Activated CD4-positive, CD25-positive, alpha-beta regulatory T cell treated with anti-CD3 and anti-CD28 coated beads, Interleukin-2, amount 50 U/mL, for 24 hours (primary cell): ENCODE measurements at places on chromosomes 1 and 21.

- ATAC-seq, result no peak
Observed at GRCh38 chr1:63950023-63950422, 176.2 kb downstream of the ROR1 start.

- ATAC-seq, result no peak
Observed at GRCh38 chr21:35882791-35883240, 177.5 kb downstream of the SETD4 start.

DNA sequence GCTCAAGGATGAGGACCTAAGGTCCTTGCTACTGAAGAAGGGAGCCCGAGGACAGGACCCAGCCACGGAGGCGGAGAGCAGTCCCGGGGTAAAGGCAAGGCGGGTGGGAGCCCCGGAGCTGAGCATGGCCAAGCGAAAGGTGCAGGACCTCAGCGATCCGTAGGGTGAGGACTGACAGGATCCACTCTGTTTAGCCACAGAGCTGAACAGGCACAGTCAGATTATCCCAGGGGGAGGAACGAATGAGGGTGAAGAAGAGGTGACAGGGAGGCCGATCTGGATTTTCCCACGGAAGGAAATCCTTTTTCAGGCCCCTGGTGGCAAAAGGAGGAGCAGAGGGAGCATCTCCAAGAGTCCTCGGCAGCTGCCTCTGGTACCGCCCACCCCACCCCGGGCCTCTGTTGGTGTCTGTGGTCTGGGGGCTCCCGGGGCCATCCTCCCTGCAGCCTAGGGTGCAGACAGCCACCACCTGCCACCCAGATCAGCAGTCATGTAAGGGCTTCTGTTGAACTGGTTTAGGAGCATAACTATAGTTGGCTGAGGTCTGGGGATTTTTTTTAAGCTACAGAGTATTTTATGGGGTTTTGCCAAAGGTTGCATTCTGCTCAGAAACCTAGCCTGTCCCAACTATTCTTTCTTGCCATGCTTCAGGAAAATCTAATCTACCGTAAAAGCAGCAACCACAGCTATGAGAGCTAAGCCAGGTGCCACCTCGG is 32.3 kb upstream of the LBR start:
- ATAC-seq, result no peak

DNA sequence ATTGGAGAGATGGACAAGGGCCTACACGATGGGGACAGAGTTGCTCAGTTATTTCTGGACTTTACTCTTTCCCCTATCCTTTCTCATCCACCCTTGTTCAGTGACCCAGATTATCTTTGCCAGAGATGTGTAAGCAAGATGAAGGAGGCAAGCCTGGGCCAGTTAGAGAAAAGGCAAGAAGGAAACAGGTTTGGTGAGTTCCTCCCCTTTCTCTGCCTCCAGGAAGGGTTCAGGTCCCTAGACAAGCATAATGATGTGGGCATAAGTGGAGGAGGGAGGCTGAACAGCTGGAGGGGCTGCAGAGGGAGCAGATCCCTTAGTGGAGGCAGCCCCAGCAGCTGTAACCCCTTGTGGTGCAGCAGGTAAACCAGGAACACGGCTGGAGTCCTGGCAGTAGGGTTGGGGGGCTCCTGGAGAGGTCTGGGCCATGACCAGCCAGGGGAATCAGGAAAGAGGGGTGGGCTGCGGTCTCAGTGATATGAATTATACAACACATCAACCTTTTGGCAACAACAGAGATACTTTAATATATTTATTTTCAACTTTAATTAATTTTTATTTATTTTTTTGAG is 9.2 kb upstream of the CDC42 start:
- no peak for ATAC-seq

DNA sequence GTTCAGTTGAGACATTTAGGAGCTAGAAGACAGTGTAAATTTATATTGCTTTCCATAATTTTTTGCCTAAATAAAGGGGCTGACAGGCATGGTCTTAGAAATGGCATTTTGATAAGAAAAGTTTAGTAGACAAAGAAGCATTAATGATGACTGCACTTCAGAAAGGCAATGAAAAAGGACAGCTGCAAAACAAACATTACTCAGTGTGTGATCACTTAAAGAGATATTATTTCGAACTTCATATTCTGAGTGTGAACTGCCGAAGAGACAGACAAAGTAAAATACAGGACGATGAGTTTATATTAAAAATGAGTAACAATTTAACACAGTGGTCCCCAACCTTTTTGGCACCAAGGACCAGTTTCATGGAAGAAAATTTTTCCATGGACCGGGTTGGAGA is 243.1 kb downstream of the DPYD start:
- ATAC-seq, result no peak

- ATAC-seq, result peak; percentile 99
Observed at GRCh38 chr1:225866061-225866837, 15.9 kb downstream of the TMEM63A start.

DNA sequence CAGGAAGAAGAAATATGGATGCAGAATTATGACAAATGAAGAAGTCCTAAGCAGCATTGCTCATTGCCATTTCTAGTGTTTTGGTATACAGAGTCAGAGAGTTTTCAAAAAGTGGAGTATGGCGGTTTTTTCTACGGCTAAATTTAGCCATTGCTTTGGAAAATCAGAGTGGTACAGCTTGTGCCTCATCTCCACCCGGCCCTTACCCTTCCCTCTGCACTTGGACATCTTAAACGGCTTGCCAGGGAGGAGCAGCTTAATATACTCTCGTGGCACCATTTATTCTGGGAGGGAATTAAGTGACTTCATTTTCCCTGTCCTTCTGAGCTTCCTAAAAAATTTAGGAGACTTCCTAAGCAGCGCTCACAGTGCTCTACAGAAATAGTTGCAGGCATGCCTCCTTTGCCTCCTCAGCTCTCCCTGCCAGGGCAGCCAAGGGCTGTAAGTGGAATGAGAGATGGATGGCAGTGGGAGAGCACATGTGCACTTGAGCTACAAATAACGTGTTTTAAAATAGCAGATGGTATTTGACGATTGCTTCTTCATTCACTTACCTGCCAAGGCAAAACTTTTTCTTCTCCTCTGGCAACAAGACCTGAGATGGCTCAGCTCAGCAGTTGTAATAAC is 51.5 kb upstream of the VAMP3 start:
- ATAC-seq, result no peak

- ATAC-seq, result no peak
Observed at GRCh38 chr1:108182959-108183700, 17.0 kb downstream of the SLC25A24 start.

- no peak for ATAC-seq
Observed at GRCh38 chr1:228003461-228004330, 3.1 kb upstream of the WNT3A start.

DNA sequence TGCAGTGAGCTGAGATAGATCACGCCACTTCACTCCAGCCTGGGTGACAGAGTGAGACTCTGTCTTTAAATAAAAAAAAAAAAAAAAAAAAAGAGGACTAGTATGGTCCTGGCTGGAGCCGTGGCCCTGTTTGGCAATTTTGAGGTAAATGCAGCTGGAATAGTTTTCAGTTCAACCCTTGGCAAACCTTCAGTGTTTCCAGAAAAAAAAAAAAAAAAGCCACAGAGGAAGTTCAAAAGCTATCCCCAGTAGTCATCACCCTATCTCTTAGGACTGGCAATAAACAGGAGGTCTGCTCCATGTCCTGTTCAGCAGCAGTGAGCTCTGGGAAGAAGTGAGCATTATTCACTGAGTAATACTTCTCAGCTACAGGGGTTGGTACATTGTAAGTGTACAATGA is 56.8 kb upstream of the ERRFI1 start:
- ATAC-seq, result no peak

DNA sequence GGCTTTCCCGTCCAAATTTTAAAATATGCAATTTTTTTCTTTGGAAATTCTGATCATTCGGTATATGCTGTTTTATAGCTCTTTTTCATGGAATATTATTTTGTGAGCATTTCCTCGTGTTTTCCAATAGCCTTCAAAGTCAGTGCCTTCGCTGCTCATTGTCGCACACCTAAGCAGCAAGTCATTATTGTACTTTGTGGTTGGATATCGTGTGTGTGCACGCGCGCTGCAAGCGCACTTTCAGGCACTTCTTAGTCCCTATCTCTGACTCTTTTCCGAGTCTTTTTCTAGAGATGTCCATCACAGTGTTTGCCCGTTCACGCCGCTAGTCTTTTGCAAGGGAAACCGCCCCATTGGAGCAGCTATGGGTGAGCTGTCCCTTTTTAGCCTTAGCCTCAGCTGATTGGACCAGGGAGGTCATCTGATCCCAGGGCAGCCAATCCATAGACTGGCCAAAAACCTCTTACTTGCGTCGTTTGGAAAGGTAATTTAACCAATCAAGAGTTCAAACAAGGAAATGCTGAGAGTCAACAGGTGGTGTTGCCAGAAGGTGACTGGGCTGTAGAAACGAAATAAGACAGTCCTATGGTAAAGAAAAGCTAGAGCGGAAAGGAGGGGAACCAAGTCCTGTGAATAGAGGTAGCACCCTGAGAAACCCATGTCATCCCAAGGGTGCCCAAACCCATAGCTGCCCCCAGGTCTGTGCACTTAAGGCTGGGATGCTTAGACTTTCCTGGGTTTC is 710 bp upstream of the HYI start:
- ATAC-seq, result peak; percentile 83

DNA sequence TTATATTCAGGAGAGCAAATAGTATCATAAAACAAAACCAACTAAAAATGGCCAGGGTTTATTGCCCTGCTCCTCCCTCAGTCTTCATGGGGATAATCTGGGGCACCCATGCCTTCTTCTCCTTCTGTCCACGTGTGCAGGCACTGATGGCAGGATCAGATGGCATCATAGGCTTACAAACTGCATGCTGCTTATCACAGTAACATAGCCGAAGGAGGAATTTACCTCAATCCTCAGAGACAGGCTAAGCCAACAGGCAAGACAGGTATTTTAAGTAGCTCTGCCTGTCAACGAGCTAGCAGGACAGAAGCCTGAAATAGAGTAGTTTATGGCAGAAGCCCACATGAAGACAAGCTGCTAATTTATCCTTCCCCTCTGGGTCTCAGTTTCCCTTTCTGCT is 9.4 kb downstream of the LAMB3 start:
- no peak for ATAC-seq

DNA sequence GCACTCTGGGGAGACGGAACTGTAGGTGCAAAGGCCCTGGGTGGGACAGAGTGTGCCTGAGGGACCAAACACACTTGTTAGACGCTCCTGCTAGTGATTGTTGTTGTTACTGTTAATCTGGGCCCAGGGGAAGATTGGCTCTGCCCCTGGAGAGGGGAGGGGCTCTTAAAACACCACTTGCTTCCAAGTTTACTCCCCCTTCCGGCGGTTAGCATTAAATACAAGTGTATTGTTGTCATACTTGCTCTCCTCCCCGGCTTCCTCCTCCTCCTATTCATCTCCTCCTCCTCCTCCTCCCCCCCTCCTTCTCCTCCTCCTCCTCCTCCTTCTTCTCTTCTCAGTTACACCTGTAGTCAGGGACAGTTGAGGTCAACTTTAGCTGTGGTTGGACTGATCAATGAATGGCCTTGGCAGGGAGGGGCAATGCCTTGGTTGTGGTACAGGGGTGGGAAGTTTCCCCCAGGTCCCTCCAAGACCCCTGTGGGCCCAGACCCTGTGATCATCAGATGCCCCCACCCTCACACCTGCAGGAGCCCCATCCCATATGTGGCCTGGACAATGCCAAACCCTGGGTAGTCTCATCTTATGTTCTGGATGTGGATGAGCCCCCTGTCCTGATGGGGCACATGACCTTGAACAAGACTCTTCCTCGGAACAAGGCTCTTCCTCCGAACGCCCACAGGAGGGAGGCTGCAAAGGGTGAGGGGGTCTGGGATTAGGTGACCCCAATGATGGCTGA is 217.3 kb downstream of the PTPRU start:
- no peak for ATAC-seq

DNA sequence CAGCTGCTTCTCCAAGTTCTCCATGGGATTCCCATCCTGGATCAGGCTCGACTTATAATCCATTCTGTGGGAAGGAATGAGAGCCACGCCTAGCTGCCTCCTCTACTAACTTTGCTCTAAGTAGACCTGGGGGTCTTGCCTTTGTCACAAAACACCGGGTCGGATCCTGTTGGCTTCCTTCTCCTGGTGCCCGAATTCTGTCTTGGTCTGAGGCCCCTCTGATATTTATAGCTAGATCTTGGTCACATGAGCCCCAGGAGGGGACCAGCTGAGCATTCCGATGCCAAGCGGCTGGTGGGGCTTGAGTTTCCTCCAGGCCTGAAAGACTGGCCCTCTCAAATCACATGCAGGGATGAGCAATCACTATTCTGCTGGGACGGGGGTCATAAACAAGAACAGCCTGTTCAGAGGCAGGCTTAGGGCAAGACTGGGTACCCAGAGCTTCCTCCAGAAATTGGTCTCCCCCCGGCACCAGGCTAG is at the start of gene TRIM63:
TSS of gene TRIM63 (minus strand) at position 199 of the 480 bp plus-strand sequence. CDS start at position 63, 136 bp downstream.
- no peak for ATAC-seq

GRCh38 chr1:196178083-196178635 is 430.1 kb downstream of the KCNT2 start:
- no peak for ATAC-seq

GRCh38 chr1:218942431-218942830 is 231.2 kb upstream of the LYPLAL1 start:
- no peak for ATAC-seq

DNA sequence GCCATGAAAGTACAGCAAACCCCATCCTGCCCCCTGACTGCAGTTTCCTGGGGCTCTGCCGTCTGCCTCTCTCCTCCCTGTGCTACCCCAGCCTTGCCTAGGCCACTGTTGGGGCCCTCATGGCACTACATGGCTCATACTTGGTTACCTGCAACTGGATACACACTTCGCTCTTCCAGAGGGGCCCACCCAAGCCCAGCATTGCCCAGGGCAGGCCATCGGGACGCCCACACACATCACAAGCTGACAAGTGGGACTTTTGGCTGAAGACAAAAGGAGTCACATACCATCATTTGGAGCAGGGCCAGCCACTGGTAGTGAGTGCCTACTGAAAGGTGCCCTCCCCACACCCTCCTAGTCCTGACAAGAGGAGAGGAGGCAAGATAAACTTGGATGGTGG is 82.8 kb downstream of the CD247 start:
- ATAC-seq, result no peak

DNA sequence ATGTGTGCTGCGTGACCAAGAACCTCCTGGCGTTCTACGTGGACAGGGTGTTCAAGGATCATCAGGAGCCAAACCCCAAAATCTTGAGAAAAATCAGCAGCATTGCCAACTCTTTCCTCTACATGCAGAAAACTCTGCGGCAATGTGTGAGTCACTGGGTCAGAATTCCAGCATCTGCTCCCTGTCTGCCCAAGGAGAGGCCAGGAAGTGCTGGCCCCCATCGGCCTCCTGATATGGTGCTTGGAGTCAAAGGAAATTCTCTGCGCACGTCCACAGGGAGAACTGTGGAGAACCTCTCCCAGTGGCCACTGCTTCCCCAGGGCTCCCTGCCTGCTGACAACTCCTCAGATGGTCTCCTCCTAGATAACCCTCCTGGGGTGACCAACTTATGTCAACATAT is 25.6 kb upstream of the IL20 start:
- no peak for ATAC-seq

DNA sequence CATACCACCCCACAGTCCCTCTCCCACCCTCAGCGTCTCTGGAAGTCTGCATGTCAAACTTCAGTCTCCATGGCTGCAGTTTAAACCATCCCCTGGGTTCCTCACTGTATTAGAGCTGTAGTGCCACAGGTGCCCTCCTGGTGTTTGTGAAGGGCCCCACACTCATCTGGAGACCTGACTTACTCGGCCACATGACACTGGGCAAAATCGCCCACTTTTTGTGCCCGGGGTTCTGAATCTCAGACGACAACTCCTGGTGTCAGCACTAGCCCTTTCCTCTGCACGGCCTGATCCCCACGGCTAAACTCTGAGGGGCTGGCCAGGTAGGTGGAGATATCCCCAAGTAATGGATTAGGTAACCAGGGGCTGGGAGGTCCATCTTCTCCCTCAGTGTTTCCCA is 6.5 kb downstream of the INKA2 start:
- no peak for ATAC-seq
